Camera-type eye (tissue), 1 donor: ENCODE measurements at places on chromosomes 6 and 20. TPM values are rescaled to one million over a fixed set of nuclear protein-coding genes. Genes with fewer than 3 reads are reported as not detected.

The HIVEP1 gene
- 36.8 TPM for total RNA-seq

The RAB22A gene
- 22.5 TPM for total RNA-seq

The TMEM244 gene
- total RNA-seq: 40.6 TPM

The TFAP2A gene
- 30.1 TPM for total RNA-seq

The RHAG gene
- total RNA-seq: 3.5 TPM

The MEI4 gene
- 0.99 TPM for total RNA-seq

The SYNJ2 gene
- 9.3 TPM for total RNA-seq

The RWDD2A gene
- total RNA-seq: 7.6 TPM

The MYBL2 gene
- 4.8 TPM for total RNA-seq

The HSPA12B gene
- 17.8 TPM for total RNA-seq

The SIM1 gene
- total RNA-seq: not detected
